Germinal center (tissue), 1 donor: ENCODE measurements at places on chromosomes 1 and 21.
A peak's percentile ranks its signal among the peaks of the same experiment; 100 is the strongest.

- no peak for DNase-seq
Measured at GRCh38 chr1:241352401-241352800, 4.6 kb downstream of the RGS7 start.

DNA sequence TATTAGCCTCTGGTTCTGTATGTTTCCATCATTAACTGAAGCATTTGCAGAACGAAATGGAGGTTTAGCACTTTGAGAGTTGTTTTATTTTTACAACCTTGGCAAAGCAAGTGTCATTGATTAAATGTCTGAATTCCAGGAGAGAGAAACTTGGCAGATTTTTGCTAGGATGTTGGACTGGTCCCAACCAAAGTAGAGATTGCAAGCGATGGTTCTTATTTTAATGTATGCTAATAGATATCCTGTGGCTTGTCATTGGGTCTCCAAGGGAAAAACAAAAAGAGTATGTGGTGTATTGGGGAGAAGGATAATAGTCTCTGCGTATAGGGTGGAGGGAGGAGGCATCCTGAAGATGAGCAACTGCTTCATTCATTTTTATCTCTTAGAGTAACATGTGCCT, 457.2 kb upstream of the RUNX1 start:
- no peak for DNase-seq

- DNase-seq, result no peak
Measured at GRCh38 chr1:65764052-65764451, 28.6 kb upstream of the PDE4B start.

DNA sequence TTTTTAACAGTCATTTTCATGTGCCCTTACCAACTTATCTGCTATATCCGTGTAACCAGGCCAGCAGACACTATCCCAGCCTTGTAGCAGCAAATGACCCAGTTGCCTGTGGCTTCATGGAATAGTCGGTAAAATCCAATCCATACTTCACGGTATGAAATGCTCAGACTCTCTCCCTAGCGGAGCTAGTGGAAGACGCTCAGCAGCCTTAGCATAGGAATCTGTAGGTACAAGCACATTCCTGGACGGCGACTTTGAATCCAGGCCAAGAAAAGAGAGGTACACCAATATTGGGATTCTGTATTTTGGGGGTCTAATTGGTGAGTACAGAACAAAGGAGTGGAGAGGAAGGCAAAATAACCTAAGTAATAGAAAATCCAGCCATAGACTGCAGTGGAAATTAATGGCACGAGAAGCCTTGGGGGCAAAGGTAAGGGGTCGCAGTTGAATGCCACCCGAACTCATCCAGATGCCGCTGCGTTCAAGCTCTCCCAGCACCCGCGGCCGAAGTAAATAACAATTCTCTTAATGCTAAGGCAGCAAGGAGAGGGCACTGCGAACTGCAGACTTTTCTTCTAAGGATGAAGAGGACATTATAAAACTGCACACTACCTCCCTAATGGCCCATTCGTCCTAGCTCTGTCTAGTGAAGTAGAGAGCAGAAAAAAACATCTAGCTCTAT, 17.7 kb upstream of the TBX15 start:
- no peak for DNase-seq

- DNase-seq, result peak; percentile 16
Measured at GRCh38 chr1:48203287-48203900, 19.1 kb upstream of the SLC5A9 start.

DNA sequence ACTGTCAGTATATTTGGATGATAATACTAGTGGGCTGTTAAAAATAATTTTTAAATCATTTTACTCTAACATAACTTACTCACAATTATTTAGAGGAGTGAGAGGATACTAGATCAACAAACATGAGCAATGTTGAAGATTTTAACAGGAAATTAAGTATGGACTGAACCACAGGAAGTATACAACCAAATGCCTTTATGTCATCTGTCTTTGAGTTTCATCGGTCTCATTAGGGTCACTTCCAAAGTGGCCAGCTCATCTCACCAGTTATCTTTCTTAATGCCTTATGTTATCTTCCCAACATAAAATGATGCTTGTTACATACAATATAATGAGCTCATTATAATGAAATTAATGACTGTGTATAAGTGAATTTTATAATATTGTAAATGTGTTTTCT, 1.5 kb upstream of the RGS1 start:
- no peak for DNase-seq

GRCh38 chr1:3491291-3492246, 37.1 kb downstream of the ARHGEF16 start:
- DNase-seq, result peak; percentile 87

- no peak for DNase-seq
Measured at GRCh38 chr1:172574080-172574479, 41.1 kb downstream of the SUCO start.

DNA sequence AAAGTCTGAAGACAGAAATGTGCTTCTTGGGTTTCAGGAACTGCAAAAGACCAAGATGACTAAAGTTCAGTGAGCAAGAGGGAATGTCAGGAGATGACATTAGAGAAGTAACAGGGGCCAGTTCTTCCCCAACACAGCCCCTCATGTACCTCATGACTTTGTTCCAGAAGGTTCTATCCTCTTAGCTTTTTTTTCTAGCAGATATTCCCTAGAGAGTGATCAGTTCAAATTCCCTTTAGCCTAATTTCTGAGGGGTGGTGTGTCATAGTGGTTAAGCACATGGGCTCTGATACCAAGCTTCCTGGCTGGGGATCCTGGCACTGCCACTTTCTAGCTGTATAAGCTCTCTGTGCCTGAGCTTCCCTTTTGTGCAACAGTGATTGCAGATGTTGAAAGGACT, 108.0 kb downstream of the LBR start:
- no peak for DNase-seq

GRCh38 chr1:59481881-59482505, 185.1 kb downstream of the FGGY start:
- no peak for DNase-seq

DNA sequence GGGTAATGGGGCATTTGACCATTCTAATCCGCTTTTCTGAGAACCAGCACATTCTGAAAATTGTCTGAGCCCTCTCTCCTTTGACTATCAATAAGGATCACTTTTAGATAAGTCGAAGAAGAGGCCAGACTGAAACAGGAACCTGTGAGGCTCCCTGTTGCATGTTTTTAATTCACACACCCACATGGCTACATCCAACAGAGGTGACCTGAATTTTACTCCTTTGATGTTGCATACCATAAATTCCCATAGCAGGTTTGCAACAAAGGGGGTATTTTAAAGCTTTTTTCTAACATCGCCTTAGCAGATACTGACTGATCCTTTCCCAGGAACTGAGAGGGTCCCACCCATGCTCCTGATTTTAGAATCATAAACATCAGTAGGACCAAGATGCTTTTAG, 450.8 kb downstream of the USP25 start:
- no peak for DNase-seq

DNA sequence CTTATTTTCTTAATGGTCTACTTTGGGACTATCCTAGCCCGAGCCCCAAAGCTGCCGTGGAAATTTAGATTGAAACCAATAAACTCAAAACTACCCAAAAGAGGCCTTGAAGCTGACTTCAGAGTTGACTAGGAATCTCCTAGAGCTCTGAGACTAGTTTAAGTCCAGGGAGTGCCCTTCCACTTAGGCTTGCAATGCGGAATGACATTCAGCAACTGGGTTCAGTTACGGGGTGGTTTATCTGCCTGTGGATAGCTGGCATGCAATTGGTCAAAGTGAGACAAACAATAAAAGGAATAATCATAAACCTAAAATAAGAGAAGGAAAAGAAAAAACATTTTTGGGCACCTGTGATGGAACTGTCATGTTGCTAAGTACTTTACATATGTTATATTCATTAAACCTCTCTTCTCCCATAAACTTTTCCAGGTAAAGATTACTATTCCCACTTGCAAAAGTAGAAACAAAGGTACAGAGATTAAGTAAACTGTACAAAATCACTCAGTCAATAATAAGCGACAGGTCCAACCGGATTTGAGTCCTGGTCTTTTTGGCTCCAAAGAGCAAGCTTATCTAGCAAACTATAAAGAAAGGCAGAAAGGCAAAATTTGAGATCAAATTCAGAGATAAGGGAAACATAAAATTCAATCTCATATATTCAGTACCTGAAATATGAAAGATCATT, 56.5 kb downstream of the GPATCH2 start:
- DNase-seq, result no peak

DNA sequence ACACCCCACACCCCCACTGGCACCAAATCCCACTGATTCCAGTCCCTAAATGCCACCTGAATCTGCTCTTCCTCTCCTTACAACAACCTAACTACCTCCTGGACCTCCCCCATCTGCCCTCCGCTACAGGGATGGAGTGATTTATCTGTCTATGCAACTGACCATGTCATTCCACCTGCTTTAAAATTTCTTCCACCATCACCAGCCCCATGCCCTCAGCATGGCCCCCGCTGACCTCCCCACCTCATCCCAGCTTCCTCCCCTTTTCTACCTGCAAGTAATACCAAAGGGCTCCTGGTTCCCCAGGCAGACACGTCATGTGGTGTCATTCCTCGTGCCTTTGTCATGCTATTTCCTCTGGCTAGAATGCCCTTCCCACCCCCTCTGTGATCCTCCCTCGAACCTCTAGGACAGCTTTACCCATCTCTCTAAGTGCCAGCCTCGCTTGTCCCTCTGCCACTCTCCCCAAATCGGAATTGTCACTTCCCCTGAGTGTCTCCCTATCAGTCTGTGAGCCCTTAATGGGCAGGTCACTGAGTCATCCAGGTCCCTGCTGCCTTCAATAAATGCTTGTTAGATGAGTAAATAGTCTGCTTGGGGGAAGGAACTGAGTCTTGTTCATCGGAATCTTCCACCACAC, 3.7 kb downstream of the GJB4 start:
- DNase-seq, result no peak

GRCh38 chr1:23425193-23425494, 596 bp upstream of the TCEA3 start:
- DNase-seq, result no peak

GRCh38 chr1:182955596-182956588, 2.9 kb upstream of the SHCBP1L start:
- no peak for DNase-seq

GRCh38 chr1:150141452-150141851, 8.3 kb upstream of the PLEKHO1 start:
- no peak for DNase-seq

- no peak for DNase-seq
Measured at GRCh38 chr21:30779249-30779648, 24.0 kb upstream of the KRTAP21-1 start.

DNA sequence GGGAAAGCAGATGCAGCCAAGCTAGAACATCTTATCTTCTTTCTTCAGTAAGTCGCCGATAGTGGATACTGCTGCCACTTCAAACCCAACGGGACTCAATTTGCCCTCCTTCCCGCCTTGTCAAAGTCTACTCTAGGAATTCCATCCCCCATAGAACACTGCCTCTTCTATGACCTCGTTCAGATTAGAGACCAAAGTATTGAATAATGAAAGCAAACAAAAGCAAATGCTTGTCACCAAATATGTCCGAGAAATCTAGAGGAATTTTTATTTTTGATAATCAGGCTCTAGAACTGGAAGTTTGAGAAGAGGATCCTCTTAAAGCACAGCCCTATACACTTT, 853 bp upstream of the RRAGC start:
- DNase-seq, result no peak

DNA sequence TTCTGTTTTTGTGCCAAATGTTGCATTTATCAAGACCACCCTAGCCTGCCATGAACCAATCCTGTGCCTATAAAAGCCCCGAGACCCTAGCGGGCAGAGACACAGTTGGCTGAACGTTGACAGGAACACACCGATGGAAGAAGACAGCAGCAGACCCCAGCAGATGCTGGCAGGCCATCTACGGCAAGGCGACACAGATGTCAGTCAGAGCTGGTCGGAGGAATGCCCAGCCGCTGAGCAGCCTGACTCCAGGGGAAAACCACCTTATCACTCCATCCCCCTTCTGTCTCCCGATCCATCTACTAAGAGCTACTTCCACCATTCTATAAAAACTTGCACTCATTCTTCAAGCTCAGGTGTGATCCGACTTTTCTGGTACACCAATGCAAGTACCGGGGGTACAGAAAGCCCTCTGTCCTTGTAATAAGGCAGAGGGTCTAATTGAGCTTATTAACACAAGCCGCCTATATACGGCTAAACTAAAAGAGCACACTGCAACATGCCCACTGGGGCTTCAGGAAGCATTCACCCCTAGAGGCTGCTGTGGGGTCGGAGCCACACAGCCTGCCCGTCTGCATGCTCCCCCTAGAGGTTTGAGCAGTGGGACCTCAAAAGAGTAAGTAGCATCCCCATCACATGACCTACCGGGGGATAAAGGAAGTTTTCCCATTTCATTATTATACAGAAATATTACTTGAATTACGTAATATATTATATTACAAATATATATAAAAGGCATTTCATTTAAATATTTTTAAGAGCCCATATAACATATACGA, 1156.3 kb upstream of the B3GALT2 start:
- DNase-seq, result no peak

DNA sequence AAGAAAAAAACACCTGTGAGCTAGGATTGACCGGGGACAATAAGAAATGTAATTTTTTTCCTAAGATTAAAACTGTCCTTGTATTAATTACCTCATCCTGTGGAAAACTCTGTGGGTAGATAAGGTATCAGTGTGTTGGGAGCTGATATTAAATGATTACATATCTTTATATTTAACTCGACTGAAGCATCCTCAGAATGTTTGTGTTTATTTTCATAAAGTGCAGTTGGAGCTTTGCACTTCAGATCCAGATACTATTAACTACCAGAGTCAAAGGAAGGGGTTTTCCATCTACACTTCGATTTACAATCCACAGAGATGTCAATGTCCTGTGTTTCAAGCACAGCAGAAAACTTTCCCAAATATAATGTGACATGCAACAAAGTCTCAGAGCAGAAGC, 164.5 kb downstream of the NR5A2 start:
- no peak for DNase-seq

DNA sequence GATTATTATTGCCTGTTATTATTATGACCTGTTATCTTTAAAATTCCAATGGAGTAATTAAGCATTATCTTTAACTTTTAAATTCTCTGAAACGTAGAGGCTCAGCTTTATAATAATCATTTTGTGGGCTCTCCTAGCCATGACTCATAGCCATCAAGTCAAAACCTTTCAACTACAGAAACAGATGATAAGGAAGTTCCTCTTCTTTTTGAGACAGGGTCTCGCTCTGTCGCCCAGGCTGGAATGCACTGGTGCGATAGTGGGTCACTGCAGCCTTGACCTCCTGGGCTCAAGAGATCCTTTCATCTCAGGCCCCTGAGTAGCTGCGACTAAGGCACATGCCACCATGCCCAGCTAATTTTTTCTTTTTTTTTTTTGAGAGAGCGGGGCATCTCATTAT, 43.5 kb downstream of the CHML start:
- DNase-seq, result no peak

DNA sequence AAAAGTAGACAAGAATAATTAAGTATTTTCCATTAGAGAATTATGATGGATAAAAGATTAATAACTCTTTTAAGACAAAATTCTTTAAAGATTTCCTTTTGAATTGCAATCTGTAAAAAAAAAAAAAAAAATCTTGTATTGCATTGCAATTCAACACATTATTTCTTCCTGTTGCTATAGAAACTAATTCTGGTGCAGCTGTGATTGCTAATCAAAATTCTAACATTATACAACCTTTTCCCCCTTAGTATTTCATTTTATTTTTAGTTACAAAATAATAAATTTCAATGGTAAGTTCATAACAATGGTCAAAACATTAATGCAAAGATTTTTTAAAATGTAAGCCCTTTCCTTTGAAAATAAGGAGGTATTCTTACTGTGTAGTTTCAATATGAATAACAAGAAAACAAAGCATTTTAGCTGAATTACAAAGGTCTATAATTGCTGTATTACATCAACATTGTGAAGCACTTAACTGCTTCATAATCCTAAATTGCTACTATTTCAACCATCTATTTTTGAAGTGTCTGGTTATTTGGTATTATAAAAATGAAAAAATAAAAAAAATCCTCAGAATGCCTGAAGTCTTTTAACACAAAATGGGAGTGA, 135.0 kb downstream of the SYT14 start:
- DNase-seq, result no peak
